BJ (cell line): ENCODE measurements at places on chromosomes 12 and 14.

- DNase-seq = no peak
Measured at GRCh38 chr14:92729634-92730358, 18.6 kb downstream of the LGMN start.

- DNase-seq = no peak
Measured at GRCh38 chr12:52222692-52223091, 10.4 kb upstream of the KRT7 start.

GRCh38 chr14:70045844-70046535 is 142.8 kb downstream of the SLC8A3 start:
- no peak for DNase-seq

DNA sequence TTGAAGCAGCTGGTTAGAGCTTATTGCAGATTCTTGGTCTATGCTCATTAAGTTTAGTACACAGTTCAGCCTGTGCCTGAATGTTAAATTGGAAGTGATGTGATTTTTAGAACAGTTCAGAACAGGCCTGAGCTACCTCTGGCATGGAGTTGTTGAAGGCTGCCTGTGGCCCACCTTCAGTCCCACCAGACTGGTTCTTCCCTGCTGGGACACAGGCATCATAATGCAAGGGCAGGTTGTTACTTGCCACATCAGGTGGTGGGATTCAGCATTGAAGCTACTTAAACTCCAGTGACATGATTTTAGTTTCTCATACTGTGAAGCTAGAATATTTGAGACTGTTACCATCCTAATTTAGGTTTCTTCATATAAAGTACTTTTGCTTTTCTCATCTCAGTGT is 49.4 kb downstream of the PROX2 start:
- no peak for DNase-seq

GRCh38 chr12:55194382-55194781 is 26.4 kb upstream of the OR10A7 start:
- DNase-seq = no peak

DNA sequence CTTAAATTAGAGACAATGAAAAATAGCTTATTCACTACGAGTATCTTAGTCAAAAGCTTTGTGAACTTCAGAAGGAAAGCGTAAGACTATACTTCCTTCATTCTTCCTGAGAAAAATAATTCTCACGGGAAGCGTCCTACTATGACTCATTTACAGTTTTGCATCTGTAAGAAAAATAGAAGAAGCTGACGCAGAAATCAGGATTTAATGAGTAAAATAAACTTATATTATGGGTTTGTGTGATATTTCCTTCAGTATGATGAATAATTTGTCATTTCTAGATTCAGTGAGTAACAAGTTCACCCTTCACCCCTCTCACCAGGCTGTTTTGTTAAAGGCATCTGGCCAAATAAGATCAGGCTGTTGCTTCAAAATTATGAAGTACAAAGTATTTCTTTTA is 17.8 kb upstream of the PDE3A start:
- DNase-seq = no peak

GRCh38 chr12:53103860-53104305 is 597 bp downstream of the SOAT2 start:
- DNase-seq = no peak

DNA sequence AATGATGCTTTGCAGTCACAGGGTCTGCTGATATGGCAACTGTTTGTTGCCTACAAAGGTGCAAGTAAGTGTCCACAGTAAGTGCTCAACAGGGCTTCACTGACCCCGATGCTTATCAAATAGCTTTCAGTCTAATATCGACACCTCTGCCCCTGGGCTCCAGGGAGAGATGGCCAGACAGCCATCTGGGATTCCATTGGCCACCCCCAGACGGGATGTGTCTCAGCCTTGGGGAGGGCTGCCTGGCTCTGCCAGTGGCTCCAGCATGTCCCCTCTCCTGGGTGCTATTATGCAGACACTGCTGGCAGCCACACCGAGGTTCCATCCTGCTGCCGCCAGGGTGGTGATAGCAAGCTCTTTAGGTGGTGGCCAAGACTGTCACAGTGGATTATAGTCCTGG is 57.4 kb downstream of the DGLUCY start:
- DNase-seq = no peak

GRCh38 chr14:58884442-58884841 is 246.7 kb downstream of the DACT1 start:
- DNase-seq = no peak

DNA sequence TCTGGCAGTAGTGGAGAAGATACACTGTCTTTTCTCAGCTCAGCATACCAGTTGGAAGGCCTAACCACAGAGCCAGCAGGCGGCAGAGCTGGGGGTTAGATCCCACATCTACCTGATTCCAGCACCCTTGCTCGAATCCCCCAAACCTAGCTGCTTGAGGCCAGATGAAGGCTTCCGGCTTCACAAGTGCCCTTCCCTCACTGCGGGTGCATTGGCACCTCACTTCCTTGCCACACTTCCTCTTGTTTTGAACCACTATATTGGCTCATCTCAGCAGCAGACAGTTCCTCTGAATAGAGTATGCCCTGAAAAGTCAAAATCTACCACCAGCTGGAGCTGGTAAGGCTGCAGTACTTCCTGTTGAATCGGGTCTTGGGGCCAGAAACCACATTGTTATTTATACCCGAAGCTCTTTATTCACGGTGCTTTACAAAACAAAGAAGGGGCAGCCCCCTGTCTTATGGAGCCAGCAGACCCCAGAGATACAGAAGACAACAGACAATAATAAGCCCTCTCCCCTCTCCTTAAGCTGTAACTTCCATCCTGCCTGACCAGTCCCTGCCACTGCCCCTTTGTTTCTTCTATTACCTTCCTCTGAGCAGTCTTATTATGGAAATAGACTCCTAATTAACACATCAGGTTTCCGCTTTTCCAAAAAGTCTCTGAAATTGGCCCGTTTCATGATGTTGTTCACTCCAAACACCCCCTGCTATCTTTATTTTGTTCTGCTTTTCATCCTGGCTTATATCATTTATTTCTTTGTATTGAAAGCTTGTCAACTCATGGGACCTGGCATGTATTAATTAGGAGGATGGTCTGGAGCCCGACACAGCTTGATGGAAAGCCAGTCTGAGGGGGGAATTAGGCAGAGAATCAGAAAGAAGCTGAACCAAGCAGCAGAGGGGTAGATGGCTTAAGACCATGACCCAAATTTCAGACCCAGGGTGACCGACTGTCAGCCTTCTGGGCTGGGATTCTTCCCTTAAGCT is 233.5 kb downstream of the EFCAB11 start:
- DNase-seq = no peak

GRCh38 chr14:80213602-80214001 is 2.3 kb upstream of the DIO2 start:
- DNase-seq = no peak

DNA sequence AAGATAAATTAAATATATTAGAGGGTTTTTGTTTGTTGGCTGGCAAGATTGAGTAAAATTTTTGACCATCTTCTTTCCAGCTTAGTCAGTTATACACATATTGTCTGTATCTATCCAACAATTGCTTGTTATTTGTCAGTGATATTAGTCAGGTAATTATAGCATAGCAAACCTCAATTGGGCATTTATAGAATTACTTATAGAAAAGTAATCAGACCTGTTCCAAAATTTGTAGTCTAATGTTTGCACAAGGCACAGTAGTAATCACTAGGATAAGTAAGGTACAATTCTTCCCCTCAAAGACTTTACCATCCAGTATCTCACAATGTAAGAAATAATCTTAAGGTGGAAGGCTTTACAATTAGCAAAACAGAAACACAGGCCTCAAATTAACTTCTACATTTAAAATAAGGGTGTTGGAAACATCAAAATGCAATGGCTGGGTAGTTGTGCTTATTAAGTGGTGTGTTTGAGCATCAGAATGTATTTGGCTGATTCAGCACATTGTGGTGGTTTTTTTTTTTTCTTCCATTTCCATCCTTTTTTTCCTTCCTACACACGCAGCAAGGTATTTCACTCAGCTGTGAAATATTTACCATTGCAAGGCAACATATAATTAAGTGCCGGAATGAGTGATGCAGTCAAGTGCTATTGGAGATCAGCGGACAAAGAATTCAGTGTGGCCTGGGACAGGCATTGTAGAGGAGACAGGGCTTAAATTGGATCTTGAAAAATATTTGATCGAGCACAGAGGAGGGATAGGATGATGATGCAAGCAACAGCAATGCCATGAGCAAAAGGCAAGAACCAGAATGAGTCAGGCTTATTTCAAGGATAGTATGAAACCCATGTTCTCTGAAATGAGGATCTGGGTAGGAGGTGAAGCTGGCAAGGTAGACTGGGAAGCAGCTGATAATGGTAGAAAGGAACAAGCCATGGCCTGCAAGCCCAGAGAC is 178.2 kb downstream of the AKAP6 start:
- peak; percentile 46 for DNase-seq

GRCh38 chr14:56979936-56980335 is 169.7 kb upstream of the OTX2 start:
- no peak for DNase-seq

DNA sequence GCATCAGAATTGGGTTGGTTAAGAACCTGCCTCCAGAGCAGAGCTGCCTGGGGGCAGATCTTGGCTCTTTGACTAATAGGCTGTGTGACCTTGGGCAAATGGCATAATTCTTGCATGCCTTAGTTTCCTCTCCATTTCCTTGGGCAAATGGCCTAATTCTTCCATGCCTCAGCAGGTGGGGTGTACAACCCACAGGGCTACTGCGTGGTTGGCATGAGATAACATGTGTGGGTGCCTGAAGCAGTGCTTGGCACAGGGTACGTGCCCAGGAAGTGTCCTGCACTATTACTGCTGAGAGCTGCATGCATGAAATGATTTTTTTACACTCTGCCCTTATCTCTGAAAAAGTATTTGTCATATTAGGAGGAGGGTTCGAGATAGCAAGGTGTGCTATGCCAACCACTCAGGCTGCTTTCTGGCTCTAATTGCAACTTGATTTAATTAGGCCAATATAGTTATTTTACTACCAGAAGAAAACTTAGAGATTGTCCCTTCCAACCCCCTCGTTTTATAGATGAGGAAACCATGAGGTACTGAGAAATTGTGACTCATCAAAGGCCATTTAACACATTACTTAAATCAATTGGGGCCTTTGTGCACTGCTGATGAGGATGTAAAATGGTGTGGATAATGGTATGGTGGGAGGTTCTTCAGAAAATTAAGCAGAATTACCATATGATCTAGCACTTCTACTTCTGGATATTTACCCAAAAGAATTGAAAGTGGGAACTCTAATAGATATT is 161.6 kb upstream of the HIF1A start:
- DNase-seq = no peak

DNA sequence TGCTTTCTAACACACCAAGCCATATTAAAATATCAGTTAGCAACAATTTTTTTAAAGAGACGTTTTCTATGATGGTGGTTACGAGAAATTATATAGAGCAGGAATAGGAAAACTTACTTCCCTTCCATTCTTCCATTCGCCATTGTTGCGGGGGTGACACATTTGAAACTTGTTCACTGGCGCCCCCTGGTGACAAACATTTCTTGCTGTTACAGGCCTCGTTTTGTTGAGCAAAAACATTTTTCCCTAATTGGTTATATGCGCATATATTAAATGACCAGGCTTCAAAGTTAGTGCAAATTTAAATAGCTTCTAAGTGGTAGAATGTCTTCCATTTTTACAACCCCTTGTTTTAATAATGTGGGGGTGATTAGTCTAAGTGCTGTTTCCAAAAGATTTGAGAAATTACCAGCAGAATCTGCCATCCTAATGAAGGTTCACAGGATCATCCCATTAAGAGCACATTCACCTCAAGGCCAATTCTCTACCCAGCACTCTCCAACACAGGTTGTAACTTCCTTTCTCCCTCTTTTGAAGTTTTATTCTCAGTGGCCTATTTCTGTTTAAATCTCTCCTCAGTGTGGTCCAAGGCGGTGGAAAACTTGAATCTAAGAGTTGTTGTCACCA is 1124.7 kb downstream of the FLRT2 start:
- no peak for DNase-seq

DNA sequence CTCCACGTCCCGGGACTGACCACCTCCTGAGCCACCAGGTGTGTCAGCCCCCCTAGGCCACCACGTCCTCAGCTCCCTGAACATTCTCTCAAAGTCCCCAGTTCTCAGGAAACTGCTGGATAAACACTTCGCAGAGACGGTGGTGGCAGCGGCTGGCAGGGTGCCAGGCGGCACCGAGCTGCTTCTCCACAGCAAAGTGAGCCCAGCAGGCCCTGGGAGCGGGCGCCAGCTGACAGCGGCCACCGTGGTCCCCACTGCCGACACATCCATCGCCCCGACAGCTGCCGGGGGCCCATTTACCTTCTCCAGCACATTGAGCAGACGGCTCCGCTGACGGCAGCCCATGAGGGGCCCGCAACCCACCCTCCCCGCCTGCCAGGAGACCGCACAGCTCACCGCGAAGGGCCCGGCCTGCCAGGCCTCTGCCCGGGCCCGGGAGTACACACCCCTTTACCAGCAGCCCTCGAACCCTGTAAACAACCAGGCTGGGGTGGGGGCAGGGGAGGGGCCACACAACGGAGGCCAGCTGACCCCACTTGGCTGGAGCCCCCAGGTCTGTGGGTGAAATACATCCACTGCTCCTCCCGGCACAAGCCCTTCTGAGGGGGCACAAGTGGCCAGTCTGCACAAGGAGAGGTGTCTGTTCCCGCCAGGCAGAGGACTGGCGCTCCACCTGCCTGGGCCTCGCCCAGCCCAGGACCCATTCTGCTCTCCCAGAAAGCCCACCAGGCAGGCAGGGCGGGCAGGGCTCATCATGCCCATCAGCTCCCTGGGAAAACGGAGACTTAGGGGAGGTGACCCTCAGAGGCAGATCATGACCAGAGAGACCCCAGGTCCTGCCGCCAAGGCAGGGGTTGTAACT is 10.5 kb downstream of the AKT1 start:
- no peak for DNase-seq

GRCh38 chr12:107134558-107134957 is 41.2 kb upstream of the CRY1 start:
- DNase-seq = no peak

- DNase-seq = no peak
Measured at GRCh38 chr14:65637780-65638179, 225.2 kb downstream of the FUT8 start.

- no peak for DNase-seq
Measured at GRCh38 chr12:74440469-74440868, 97.2 kb upstream of the ATXN7L3B start.

- no peak for DNase-seq
Measured at GRCh38 chr12:42299392-42300308, 26.2 kb downstream of the ZCRB1 start.

GRCh38 chr14:76599559-76600287 is 161.5 kb upstream of the VASH1 start:
- DNase-seq = no peak

DNA sequence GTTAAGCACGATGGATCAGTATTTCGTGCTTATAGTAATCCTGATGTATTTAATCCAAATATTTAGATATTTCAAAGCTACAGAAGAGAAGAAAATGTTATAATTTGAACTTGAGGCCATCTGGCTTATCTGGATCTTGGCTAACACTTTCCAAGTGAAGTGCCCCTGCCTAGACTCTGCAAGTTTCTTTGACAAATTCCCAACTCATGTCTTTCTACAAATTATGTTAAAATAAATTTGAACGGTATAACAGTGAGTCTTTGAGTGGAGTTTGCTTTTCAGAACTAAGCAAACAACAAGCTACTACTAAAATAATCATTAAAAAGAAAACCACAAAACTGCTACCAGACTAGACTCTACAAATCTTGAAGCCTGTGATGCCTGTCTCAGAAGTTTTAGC is 374.4 kb upstream of the PRICKLE1 start:
- DNase-seq = no peak
